ENCODE measurements at places on chromosomes 6 and 20.

GRCh38 chr6:47413752-47414422 is 63.7 kb upstream of the CD2AP start:
- DNase-seq = peak; percentile 90

DNA sequence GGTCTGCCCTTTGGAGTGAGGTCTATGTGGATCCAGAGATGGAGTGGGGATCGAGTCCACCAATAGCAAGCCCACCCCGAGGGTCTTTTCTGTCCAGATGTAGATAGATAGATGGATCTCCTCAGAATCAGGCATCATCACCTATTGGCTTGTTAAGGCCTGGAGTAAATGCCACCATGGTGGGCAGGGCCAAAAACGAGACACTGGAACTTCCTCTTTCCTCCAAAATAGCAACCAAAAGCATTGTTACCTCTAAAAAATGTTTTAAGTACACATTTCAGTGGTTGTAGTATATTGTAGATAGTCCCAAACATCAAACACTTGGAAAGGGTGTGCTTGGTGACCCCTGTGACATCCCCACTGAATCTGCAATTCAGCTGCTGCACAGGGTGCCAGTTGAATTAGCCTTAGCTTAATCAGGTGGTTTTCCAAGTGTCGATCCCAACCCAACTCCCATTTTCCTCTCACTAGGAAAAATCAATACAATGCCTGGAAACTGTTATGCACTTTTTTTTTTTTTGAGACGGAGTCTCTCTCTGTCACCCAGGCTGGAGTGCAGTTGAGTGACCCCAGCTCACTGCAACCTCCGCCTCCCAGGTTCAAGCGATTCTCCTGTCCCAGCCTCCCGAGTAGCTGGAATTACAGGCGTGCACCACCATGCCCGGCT is 35.0 kb upstream of the NELFCD start:
- DNase-seq = no peak

- DNase-seq = no peak
Observed at GRCh38 chr20:13900496-13900895, 89.9 kb downstream of the SEL1L2 start.

DNA sequence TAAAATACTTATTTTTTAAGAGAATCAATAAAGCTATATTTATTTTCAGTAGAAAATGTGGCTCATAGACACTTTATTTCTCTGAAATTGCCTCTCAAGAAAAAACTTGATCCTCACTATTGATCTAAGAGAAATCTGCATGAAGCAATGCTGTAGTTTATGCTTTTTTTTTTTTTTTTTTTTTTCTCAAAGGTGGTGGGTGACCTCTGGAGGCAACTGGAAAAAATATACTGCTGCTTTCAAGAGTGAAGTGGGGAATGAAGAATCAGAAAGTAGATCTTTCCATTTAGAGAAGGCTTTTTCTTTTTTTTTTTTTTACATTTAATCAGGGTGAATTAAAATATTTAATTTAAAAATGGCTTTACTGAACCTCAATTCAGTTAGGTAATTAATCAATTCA is 169.3 kb downstream of the SLC16A10 start:
- DNase-seq = no peak

- DNase-seq = no peak
Observed at GRCh38 chr6:162371121-162371520, 356.4 kb downstream of the PRKN start.

- no peak for DNase-seq
Observed at GRCh38 chr6:125279961-125280360, 21.8 kb downstream of the HDDC2 start.

DNA sequence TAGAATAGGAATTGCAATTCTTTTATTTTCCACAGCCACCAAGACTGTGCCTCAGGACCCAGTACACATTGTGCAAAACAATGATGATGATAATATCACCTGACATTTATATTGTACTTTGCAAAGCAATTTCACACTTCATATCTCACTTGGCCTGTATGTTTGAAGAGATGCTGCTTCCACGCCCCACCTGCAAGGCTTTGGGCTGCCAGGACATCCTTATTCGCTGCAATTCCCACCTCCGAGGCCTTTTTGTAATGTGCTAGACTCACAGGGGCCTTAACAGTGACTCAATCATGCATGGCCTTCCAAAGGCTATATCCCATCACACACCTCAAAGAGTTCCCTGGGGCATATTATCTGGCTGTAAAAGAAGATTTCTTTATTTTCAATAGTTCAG is 200.9 kb downstream of the MYLK4 start:
- DNase-seq = no peak

DNA sequence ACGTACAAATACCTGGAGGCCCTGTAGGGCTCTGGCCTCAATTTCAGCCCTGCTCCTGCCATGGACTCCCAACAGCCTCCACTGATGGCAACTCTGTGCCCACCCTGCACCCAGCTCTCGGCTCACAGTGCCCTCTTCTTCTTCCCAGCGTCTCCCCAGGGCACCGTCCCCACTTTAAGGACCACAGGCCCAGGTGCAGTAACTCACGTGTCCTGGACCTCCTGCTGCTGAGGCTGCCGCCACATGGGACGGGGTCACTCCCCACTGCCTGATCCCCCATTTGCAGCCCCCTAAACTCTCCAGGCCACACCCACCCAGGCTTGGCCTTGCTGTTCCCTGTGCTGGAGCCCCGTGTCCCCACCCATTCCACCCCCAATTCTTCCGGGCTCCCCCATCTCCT is 223.4 kb downstream of the PREX1 start:
- DNase-seq = no peak

GRCh38 chr6:67683960-67684359 is 951.1 kb upstream of the ADGRB3 start:
- no peak for DNase-seq

- no peak for DNase-seq
Observed at GRCh38 chr6:47301441-47301840, 8.3 kb downstream of the TNFRSF21 start.

GRCh38 chr6:135647521-135647920 is 150.0 kb upstream of the AHI1 start:
- no peak for DNase-seq

GRCh38 chr6:49766762-49767161 is 20.3 kb downstream of the PGK2 start:
- DNase-seq = no peak

DNA sequence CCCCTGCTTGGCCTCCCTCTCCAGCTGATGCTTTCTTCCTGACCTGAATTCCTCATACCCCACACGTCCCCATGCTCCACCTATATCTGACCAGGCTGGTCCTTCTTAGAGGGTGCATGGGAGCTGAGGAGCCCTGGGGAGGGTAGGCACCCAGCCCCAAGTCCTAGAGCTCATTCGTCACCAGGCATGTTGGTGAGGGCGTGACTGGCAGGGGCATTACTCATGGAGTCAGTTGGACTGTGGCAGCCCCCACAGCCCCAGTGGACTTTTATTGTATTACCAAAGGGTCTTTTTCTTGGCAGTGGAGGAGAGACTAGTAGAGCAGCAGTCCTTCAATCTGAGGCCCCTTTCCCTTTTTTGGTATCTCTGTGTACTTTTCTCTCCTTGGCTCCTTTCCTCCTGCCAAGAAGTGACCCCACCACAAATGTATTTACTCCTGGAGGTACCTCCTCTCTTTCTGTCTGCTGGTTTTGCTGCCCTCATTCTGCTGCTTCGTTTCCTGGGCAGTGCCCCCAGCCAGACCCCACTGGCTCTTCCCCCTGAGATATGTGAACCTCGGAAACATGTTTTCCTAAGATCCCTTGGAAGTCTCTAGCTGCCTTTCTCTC is 10.4 kb upstream of the SGK2 start:
- DNase-seq = no peak

- no peak for DNase-seq
Observed at GRCh38 chr20:56953048-56953586, 313.3 kb downstream of the BMP7 start.

- DNase-seq = no peak
Observed at GRCh38 chr6:170226647-170227046, 64.2 kb downstream of the DLL1 start.

DNA sequence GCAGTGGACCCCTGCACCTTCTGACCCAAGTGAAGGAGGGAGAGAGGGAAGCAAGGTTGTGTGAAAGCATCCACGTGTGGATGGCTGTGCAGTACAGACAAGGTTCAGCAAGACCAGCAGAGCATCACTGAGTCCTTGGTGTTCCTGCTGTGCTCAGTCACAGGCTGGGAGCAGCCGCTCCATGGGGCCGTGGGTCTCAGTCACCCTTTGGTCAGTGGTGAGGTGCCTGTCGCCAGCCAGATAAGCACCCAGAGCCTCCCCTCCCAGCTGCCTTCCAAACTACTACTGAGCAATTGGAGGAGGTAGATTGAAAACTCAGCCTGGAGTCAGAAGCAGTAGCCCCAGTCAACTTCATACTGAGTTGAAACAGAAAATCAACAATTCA is 218.9 kb downstream of the SLC24A3 start:
- DNase-seq = no peak

GRCh38 chr6:67775333-67775732 is 859.7 kb upstream of the ADGRB3 start:
- no peak for DNase-seq

DNA sequence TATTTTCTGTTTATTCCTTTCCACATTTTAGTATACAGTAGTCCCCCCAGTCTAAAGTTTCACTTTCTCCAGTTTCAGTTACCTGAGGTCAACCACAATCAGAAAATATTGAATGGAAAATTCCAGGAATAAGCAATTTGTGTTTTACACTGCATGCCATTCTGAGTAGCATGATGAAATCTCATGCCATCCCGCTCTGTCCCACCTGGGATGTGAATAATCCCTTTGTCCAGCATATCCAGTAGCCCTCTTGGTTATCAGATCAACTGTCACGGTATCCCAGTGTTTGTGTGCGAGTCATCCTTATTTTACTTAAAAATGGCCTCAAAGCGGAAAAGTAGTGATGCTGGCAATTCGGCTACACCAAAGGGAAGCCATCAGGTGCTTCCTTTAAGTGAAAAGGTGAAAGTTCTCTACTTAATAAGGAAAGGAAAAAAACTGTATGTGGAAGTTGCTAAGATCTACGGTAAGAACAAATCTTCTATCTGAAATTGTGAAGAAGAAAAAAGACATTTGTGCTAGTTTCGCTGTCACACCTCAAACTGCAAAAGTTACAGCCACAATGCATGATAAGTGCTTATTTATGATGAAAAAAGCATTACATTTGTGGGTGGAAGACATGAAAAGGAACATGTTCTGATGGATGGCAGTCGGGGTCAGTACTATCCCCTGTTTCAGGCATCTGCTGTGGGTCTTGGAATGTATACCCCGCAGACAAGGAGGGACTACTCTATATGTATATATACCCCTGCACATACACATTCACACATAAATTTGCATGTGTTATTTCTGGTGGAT is 11.3 kb downstream of the NOX3 start:
- DNase-seq = no peak

DNA sequence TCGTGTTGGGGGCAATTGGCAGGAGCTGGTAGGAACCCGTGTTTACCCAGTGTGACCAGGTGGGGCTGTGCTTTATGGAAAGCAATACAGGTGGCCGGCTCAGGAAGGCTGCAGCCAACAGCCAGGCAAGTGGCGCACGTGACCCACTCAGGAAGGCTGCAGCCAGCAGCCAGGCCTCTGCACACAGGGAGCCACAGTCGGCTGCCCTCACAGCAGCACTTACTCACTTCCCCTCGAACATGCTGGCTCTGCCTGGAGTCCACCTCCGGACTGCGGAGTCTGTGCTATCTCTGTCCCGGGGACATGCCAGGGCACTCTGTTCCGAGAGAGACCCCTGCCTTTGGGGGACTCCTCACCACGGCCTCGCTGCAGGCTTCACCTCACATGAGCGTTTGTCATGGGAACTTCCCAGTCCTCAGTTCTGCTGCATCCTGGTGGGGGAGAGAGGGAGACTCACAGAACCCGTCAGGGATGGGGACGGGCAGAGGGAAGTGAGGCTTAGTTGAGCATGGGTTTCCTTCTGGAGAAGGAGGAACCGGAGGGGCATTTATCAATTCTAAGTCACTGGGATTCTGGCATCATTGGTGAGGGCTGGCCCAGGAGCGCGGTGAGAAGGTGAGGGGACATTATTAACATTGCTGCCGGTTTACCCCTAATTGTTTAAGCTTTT is 76.8 kb downstream of the TTLL2 start:
- no peak for DNase-seq

DNA sequence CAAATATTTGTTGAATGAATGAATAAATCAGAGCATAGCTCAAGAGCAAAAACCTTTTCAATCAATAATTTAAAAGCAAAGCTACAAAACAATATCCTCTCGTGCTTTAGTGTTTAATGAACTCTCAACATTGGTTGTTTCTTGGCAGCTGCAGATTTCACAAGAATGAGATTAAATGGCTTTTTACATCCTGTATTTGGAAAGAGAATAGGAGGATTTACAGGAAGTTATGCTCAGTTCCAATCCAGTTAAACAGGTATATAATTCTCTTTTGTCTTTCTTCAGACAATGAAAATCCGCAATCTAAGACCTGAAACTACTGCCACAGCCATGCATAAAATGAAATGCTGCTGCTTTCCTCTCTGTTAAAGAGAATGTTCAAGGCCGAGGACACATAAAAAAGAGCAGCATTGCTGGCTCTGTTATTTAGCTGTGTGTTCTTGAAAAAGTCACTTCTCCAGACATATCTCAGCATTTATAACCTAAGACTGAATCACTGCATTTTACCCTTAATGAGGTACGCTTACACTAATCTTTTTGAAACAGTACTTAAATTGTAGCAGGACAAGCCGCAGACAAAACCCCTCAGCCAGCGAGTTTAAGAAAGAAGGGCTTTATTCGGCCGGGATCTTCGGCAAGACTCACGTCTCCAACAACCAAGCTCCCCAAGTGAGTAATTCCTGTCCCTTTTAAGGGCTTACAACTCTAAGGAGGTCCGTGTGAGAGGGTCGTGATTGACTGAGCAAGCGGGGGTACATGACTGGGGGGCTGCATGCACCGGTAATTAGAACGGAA is 3.6 kb downstream of the C6orf52 start:
- no peak for DNase-seq

DNA sequence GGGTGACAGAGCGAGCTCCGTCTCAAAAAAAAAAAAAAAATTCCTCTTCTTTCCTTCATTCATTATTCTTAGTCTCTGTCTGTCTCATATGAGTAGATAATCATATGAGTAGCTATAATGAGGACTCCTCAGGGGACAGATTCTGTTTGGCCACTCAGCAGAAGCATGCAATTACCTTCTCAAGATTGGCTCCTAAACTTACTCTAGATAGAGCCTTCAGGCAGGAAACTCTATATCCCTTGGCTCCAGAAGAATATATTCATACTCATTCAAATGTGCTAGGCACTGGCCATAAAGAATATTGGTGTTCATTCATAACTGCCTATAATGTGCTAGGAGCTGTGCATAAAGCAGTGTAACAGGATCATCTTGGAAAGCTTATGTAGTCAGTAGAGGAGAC is 2.2 kb upstream of the ACAT2 start:
- no peak for DNase-seq

DNA sequence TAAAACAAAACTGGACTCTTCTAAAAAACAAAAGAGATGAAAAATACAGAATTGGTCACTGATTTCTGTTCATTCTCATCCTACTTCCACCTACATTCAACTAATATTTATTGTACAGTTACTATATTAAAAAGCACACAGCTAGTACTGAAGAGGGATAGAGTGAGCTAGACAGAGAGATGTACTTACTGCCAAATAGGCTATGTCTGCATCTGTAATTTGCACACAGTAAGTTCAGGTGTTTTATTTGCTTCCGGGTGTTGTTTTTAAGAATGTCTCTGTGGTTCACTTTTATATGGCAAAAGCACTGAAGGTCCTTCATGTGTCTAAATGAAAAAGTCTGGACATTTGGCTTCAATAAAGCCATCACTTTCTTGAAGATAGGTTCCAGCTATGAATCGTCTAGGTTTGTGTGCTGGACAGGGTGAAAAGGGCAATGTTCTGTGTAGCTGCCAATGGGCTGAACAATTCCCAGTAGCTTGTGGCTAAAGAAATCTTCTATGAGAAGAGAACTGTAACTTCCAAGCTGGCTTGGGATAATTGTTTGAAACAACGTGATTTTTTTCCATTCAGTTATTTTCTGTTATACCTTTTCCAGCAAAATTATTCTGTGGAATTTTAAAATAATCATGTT is 47.3 kb downstream of the EPB41L2 start:
- no peak for DNase-seq
